ENCODE measurements at places on chromosomes 5 and 9.
A peak's percentile ranks its signal among the peaks of the same experiment; 100 is the strongest.

DNA sequence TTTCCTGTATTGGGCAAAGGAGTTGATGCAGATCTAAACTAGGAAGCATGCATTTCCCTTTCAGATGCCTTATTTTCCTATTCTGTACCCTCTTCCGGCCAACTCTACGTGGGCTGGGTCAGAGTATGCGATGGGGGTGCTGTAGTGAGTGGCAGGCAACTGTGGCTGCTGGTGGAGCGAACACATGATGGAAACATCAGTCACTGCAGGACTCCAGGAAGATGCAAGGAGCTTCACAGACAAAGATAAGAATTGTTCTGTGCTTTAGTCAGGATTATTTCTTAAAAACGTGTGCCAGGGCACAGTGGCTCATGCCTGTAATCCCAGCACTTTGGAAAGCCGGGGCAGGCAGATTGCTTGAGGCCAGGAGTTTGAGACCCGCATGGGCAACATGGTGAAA, 75.1 kb downstream of the PSAT1 start:
- DNase-seq, result no peak

DNA sequence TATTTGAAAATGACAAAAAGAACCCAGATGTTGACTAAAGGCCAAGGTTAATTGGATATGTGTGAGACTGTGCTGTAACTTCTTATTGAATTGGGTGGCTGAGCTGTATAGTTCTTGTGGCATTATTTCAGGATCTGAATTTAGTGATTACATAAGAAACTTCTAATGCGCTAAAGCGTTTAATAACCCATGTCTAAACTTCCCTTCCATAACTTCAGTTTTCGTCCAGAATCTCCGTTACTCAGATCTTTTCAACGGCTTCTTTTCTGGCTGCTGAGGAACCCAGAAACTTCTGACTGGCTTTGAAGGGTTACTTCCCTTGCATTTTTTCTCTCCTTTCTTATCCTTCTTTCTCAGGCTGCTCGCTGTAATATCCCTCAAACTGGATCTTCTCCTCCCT, 28.1 kb upstream of the C9orf72 start:
- DNase-seq, result no peak

DNA sequence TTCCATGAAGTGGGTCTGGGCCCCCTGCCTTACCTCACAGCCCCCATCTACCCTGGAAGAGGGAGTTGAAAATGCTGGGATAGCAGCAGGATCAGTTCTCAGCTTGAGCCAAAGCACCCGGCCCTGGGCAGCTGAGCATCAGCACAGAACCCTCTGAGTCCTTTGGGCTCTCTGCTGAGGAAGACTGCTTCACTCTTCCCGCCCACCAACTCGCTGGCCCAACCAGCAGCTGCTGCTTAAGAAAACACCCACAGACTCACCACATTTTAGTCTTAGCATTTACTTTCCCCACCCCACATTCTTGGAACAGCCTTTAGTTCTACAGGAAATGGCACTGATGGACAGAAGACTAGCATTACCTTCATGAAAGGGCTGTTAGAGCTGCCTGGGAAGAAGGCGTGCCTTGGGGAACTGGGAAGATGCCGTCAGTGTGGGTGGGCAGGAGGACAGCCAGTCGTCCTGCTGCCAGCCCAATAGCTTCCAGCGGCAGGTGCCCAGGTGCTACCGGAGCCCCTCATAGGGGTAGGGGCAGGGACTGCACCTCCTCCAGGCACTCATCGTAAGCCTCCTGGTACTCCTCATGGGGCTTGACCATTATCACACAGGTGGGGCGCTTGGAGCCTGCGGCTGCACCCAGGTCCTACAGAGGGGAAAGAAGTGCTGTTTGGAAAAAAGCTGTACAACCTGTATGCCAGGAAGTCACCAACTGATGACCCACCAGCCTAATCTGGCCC, 4.3 kb downstream of the NHP2 start:
- no peak for DNase-seq

GRCh38 chr5:34496701-34497469, 159.2 kb upstream of the RAI14 start:
- peak; percentile 44 for DNase-seq

GRCh38 chr9:101778332-101778731, 39.9 kb upstream of the GRIN3A start:
- DNase-seq, result no peak

- peak; percentile 68 for DNase-seq
Observed at GRCh38 chr9:92746567-92747458, 17.8 kb downstream of the BICD2 start.

GRCh38 chr5:61965490-61965889, 340.5 kb upstream of the KIF2A start:
- DNase-seq, result no peak

- DNase-seq, result peak; percentile 87
Observed at GRCh38 chr9:78369639-78370219, 72.8 kb downstream of the PSAT1 start.

DNA sequence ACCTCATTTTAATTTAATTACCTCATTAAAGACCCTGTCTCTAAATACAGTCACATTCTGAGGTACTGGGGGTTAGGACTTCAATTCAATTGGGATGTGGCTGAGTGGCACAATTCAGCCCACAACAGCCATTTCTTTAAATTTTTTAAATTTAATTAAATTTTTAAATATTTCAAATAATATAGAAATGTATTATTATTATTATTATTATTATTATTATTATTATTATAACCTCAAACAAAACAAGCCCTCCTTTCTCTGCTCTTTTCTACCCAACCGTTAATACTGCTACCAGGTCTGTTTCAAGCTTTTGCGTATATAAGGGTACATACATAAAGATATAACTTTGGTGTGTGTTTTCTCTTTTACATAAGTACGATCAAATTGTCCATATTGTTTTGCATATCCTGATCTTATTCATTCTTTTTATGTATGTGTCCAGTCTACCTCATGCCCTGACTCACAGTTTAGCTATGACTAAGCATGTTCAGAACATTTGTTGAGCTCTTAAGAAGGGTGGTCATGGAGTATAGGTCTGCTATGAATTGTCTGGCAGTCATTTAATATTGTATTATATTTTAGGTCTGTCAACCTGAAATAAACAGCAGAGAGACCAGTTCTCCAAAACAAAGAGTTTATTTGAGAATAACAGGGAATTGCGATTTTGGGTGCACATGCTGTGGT, 16.1 kb upstream of the RAB14 start:
- no peak for DNase-seq

DNA sequence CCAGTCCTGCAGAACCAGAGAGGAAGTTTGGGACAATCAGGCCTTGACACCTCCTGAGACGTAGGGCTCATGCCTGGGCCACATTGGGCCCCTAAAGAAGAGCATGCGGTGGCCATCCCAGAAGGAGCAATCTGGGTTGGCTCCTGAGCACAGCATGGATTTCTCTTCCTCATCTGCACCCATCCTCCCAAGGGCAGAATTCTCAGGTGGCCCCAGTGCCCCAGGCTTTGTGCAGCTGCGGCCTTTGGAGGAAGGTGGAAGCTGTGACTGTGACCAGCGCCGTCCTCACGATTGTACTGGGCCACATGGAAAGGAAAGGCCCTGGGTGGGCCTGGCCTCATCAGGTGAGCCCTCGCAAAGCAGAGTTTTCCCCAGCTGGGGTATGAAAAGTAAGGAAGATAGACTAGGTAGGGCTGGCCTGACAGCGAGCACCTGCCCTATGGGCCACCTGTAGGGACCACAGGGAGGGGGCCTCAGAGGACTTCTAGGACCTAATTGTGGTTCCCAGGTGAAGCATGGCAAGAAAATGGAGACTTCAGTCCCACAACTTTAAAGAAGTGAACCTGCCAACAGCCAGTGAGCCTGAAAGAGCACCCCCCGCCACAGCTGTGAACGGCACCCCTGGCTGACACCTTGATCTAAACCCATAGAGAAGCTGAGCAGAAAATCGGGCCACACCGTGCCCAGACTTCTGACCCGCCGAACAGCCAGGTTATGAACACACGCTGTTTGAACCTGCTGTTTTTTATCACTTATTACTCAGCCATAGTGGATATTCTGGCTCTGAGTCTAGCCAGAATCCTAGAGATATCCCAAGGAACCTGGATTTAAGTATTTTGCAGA, 164.1 kb downstream of the IRX2 start:
- no peak for DNase-seq

DNA sequence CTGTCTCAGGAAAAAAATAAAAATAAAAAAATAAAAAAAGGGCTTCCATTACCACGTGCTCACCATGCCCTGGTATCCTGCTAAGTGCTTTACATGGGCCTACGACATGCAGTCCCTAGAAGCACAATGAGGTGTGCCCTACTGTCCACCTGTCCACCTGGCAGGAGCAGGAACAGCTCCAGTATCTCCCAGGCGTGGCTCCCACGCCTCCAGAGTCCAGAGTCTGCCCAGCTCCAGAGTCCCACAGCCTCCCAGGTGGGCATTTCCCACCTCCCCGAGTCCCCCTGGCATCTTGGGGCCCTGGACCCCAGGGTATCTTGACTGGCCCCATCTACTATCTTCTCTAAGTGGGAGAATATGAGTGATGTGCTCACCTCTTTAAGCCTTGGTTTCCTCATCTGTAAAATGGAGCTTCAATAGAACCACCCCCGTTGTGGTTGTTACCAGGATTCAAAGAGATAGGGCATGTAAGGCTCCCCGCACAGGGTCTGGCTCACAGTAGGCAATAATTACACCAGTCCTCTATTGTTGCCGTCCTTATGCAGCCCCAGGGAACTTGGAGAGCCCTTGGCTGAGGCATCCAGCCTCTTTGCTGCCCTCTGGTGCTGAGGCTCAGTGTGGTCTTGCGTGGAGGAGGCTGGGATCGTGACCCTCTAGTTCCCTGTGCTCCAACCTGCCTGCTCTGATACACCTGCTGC, 8.9 kb downstream of the CXCL14 start:
- DNase-seq, result peak; percentile 46

- peak; percentile 91 for DNase-seq
Observed at GRCh38 chr5:132677191-132677590, 3.4 kb downstream of the IL4 start.

DNA sequence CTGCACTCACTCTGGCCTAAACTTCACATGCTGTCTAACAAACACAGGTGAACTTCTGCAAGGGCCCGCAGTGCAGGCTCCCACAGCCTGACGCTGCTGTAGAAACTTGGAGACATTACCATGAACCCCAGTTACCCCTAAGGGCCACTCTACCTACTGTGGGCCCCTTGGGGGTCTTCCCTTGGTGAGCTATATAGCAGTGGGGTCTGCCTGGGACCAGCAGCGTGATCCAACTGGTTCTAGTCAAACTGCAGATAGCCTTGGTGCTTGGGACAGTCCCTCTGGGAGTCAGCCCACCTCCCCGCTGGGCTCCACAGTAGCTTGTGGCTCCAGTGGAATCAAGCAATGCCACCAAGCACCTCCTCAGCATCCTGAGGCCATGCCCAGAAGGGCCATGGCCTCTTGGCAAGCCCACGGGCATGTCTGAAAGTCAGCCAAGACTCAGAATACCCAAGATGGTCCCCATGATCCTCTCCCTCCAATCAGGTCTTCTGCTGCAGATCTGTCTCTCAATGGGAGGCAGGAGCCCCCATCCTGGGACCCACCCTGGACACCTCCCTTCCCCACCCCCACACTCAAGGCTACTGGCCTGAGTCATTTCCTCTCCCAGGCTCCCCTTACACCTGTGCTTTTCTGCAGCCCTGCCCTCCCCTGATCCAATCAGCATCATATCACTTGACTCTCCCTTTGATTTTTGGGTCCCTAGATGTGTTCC, 230.0 kb upstream of the IRX1 start:
- no peak for DNase-seq

DNA sequence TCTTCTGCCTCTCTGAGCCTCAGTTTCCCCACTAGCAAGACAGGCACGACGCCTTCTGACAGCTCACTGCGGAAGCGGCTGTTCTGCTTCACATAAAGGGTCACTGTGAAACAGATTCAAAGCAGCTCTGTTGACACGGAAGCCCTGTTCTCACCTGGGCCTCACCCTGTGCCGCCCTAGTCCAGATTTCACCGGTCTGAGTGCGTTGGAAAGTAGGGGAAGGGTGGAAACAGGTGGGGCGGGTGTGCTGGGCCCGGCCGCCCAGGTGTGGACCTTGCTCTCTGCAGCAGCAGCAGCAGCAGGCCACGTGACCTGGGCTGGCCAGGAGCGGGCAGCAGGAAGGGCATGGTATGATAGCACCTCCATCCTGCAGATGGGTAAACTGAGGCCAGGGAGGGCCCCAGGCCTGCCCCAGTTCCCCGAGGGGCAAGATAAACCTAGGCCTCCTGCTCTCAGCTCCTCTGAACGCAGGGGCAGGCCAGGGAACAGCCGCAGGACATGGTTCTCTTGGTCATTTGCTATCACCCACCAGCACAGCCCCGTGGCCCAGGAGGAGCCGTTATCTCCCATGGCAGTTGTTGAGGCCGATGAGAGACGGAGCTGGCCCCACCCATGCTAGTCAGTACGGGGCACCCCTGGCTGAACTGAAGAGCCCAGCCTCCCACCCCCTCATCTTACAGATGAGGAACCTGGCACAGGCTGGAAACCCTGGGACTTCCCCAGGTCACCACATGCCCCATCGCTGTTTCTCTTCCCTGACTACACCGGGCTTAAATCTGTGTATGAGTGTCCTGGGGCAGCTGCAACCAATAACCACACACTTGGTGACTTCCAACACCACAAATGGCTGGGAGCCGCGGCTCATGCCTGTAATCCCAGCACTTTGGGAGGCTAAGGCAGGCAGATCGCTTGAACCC, 12.1 kb downstream of the PTGES2 start:
- no peak for DNase-seq

DNA sequence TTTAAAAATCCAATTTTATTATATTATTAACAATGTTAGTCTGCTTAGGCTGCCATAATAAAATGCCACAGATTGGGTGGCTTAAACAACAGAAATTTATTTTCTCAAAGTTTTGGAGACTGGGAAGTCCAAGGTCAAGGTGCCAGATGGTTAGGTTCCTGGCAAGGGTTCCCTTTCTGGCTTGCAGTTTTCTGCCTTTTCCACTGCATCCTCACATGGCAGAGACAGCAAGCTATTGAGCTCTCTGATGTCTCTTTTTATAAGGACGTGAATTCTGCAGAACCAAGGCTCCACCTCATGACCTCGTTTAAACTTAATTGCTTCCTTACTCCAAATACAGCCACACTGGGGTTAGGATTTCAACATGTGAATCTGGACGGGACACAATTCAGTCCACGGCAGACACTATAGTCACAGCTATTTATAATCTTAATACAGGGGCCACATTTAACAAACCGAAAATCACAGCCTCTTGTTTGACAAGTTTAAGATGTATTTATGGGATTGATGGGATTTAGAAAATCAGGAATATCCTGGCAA, 174.9 kb upstream of the PUM3 start:
- DNase-seq, result no peak

GRCh38 chr9:128414461-128414860, 6.2 kb upstream of the CERCAM start:
- DNase-seq, result no peak

- DNase-seq, result no peak
Observed at GRCh38 chr9:114424126-114424525, 36.3 kb upstream of the AKNA start.

- DNase-seq, result peak; percentile 56
Observed at GRCh38 chr5:151670953-151671636, 15.6 kb downstream of the SPARC start.

GRCh38 chr9:89160806-89161205, 17.8 kb downstream of the SHC3 start:
- no peak for DNase-seq

- DNase-seq, result no peak
Observed at GRCh38 chr9:130597228-130597627, 17.9 kb downstream of the FUBP3 start.

Data from cardiac fibroblast (primary cell).